Stimulated activated memory B cell treated with anti-CD40 and anti-IgM and Interleukin-4, amounts not matched to agents 10 μg/mL and 1 μg/mL and 100 μg/mL, for 72 hours (primary cell): ENCODE measurements at places on chromosomes 13 and 19.

- ATAC-seq, result no peak
Observed at GRCh38 chr13:79384022-79384610, 21.9 kb downstream of the RBM26 start.

- no peak for ATAC-seq
Observed at GRCh38 chr13:44906230-44906629, 83.0 kb downstream of the NUFIP1 start.

GRCh38 chr13:51270623-51271415, 48.6 kb downstream of the FAM124A start:
- ATAC-seq, result no peak

GRCh38 chr19:1299801-1300200, 14.1 kb downstream of the EFNA2 start:
- no peak for ATAC-seq

DNA sequence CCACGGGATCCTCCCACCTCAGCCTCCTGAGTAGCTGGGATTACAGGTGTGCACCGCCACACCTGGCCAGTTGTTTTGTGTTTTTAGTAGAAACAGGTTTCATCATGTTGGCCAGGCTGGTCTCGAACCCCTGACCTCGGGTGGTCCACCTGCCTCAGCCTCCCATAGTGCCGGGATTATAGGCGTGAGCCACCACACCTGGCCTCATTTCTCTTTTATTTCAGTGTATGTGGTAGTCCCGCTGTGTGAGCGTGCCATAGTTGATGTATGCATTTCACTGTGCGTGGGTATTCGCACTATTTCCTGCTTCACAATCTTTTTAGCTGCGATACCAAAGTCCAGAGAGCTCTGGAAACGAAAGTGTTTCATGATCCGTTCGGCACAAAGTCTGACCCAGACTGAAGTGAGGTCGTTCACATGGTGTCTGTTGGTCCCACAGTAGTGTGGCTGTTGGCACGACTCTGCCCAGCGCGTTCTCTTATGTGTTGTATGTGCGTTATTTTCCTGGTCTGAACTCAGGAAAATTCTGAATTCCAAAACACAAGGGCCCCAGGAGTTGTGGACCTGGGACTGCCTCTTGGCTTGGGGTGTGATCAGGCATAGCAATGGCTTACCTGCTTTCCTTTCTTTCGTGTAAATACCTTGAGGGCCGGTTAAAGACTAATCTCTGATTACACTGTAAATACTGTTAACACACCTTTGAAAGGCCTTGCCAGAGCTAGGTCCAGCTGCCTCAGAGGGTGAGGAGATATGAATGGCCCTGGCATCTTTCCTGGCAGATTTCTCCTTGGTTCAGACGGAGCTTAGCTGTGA, 8.6 kb downstream of the EPN1 start:
- ATAC-seq, result no peak

GRCh38 chr13:60627071-60627686, 230.2 kb downstream of the TDRD3 start:
- ATAC-seq, result no peak

GRCh38 chr13:49620170-49620621, 8.1 kb upstream of the ARL11 start:
- ATAC-seq, result peak; percentile 60

GRCh38 chr19:4059891-4060620, 6.6 kb downstream of the ZBTB7A start:
- ATAC-seq, result peak; percentile 75

DNA sequence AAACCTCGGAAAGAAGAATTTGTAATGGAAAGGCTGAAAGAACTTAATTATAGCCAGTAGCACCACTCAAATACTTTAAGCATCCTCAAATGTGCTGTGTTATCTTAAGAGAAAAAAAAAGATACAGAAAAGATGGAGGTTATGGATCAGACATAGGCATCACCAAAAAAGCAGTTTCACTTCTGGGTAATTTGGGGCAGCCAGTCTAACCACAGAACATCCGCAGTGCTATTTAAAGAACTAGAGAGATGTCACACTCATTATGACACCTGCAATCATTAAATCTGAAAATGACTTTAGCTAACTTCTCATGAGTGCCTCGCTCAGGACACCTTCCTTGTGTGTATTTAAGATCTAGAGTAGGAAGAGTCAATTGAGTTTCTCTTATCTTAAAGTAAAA, 211.8 kb downstream of the RBM26 start:
- peak; percentile 97 for ATAC-seq

DNA sequence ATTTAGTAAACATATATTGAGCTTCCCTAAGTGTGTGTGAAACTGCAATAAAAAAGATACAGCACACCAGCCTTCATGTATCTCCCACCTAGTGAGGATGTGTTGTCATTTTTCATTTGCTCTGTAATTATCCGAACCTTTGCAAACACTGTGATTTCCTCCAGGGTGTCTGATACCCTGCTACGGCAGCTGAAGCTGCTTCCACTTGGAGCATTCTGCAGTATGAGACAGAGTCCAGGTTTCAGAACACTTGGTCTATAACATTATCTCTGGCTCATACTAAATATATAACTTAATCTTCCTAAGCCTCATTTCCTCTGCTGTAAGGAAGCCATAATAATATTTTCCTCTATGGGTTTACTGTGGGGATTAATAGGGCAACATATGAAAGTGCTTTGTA, 1338.1 kb upstream of the SLC10A2 start:
- ATAC-seq, result no peak

GRCh38 chr19:48368936-48369335, 4.8 kb downstream of the SYNGR4 start:
- ATAC-seq, result no peak

DNA sequence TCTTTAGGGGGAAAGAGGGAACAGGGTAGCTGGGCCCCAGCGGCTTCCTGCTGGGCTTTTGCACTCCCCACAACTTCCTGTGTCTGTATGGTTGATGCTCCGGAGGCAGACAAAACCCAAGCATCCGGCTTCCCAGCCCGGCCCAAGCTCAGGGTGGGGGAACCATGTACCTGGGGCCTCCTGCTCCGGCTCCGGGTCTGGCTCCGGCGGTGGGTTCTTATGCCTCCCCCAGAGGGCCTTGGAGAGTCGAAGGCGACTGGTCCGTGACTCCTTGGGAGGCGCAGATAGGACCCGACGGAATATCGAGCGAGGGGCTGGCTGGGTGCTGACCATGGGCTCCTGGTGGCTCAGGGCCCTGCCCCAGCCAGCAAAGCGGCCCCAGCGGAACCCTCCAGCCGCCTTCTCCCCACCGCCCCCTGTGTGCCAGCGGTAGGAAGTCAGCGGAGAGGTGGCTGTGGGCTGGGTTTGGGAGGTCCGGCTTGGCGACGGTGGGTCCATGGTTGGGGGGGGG, 428 bp downstream of the RASAL3 start:
- ATAC-seq, result peak; percentile 93

GRCh38 chr13:33611121-33611805, 206.7 kb upstream of the RFC3 start:
- ATAC-seq, result no peak

DNA sequence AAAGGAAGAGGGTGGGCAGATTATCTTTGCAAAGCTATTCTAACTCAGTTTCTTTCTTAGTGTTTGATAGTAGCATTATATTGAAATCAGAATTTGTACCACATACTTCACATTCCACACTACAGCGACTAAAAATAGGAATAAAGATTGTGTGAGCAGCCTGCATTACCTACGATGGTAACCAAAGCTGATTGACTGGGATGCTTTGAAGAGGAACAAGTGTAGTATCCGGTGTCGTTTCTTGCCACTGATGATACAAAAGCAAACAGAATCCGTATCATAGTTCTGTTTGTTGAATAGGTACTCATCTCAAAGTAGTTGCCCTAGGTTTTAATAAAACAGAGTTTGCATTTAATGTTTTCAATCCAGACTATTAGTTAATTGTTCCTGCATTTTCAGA, 51.2 kb downstream of the FLT3 start:
- peak; percentile 63 for ATAC-seq

DNA sequence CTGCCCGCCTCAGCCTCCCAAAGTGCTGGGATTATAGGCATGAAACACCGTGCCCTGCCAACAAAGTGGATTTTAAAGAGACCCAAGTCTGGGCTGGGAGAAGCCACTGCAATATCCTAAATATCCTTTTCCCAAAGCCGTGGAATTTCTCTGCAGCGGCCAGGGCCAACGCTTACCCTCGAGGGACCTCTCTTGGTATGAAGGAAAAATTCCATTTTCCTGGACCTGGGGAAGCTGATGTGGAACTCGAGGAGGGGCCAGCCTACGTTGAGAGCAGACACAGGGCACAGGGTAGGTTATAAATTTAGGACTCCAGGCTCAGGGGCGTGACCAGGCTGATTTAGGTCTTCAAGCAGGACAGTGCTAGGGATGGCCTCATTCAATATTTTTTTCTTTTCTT, 17.7 kb upstream of the UPF1 start:
- no peak for ATAC-seq

- ATAC-seq, result no peak
Observed at GRCh38 chr19:13150931-13151604, 857 bp downstream of the IER2 start.

DNA sequence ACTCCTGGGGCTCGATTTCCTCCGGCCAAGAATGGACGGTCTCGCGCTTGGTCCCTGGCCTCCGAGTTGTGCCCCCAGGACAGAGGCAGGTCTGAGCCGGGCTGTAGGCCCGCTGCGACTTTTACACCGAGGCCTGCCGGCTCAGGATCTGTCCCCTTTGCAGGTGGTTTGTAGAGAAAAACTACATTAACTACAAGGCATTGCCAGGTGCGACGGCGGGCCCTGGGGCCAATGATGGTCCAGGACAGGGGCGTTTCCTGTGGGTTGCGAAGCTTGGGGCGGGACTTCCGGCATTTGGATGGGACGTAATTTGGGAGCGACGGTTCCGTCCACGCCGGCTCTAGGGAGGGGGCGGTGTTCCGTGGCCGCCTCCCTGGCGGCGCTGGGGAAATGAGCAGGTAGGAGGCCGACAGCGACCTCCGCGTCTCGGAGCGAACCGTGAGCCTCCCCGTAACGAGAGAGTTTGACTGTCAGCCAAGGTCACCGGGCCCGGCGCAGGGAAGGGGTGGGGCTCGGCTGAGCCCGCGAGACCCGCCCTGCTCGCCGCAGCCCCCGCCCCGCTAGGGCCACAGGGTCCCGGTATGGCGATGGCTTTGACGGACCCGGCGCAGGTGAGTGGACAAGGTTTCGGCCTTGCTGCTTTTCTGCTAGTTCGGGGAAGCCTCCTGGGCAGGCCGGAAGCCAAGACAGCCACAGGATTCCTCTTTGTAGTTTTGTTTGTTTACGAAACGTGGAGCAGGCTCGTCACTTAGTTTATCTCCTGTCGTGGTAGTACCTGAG, at the start of gene ZNF805:
ZNF805 (plus strand) TSS at position 322 of the 780 bp plus-strand sequence; CDS start at position 582, 260 bp downstream.
- peak; percentile 96 for ATAC-seq

DNA sequence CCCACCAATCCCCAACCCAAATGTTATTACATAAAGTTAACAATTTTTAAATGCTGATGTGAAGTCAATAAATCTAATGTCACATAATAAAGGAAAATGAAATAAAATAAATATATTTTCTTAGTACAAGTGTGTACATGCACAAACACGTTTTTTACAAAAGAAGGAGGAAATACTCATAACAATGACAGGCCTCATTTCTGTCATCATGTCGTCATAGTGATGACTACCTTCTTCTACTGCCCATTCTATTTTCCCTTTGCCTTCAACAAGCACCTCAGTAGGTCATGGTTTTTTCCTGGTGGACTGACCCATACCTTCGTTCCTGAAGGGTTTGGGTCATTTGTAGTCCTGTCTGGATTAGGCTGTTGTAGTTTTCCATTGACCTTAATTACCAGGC, 185.3 kb upstream of the IPO5 start:
- no peak for ATAC-seq

DNA sequence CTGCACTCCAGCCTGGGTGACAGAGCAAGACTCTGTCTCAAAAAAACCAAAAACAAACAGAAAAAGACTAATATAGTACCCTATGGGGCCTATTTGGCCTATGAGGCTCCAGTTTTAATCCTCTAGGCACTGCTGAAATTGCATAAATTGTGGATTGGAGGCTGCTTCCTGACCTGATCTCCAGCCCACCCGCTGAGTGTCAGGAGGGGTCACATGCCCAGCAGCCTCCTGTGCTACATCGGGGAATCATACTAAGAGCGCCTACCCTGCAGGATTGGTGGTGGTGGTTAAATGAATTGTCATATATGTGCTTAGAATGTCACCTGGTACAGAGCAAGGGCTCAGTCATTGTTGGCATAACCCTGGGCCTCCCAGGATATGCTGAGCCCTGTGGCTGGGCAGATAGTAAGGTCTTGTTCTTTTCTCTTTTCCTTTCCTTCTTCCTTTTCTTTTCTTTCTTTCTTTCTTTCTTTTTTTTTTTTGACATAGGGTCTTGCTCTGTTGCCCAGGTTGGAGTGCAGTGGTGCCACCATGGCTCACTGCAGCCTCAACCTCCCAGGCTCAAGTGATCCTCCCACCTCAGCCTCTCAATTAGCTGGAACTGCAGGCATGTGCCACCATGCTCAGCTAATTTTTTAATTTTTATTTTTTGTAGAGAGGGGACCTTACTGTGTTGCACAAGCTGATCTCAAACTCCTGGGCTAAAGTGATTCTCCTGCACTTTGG, 31.3 kb downstream of the LTBP4 start:
- ATAC-seq, result no peak

GRCh38 chr19:14979476-14980255, at the start of gene SLC1A6:
TSS of gene SLC1A6 (minus strand) at chr19:14979864. CDS start at chr19:14972910, 6,954 bp downstream.
- no peak for ATAC-seq

DNA sequence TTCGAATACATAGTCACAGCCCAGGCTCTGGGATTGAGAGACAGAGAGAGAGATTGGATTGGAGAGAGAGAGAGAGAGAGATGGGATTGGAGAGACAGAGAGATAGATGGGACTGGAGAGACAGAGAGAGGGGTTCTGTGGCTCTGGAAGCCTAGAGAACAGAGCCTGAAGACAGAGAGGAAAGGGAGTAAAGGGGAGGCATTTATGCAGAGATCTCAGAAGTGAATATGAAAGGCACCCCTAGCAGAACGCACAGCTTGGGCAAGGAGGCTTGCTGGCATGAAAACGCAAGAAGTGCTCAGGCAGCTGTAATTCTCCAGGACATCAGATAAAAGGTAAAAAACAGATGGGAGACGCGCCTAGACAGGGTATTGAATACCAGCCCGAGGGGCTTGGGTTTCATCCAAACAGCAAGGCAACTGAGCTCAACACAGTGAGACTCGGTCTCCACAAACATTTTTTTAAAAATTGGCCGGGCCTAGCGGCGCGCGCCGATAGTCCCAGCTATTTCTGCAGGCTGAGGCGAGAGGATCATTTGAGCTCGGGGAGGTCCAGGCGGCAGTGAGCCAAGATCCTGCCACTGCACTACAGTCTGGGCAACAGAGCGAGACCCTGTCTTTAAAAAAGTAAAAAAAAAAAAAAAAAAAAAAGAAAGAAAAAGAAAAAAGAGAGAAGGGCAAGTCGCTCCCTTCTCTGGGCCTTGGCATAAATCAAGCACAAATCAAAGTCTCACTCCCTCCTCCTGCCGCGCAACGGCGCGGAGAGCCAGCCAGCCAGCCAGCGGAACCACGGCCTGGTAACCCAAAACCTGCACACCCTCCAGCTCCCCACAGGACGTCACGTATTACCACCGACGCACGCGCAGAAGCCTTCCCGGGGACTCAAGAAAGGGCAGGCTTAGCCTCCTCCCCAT, 774 bp upstream of the PPP2R1A start:
- peak; percentile 14 for ATAC-seq

- ATAC-seq, result no peak
Observed at GRCh38 chr19:4891066-4891465, 11.6 kb downstream of the ARRDC5 start.

GRCh38 chr19:38502410-38503076, 69.1 kb downstream of the RYR1 start:
- no peak for ATAC-seq
